ENCODE measurements at places on chromosomes 13 and 19. TPM values are rescaled to one million over a fixed set of nuclear protein-coding genes. Genes with fewer than 3 reads are reported as not detected.

Gene RXFP2
- total RNA-seq: not detected

Gene ZNF728
- total RNA-seq: 5.6 TPM

Gene ATP4B
- not detected for total RNA-seq

Gene NEK3
- total RNA-seq: 4.3 TPM

Gene MEIS3
- 3.2 TPM for total RNA-seq

Gene ALOX5AP
- 7.2 TPM for total RNA-seq

Gene CFAP97D2
- total RNA-seq: not detected

Gene UBE2L5
- total RNA-seq: not detected

Gene STOML3
- total RNA-seq: not detected

Gene IGFLR1
- total RNA-seq: 4.9 TPM

Gene ZNF177
- total RNA-seq: 3.5 TPM

Gene GRK1
- total RNA-seq: 0.85 TPM

Gene NAXD
- total RNA-seq: 28.0 TPM

Gene CPB2
- not detected for total RNA-seq

Gene FGF14
- total RNA-seq: 2.9 TPM

Gene ZNF296
- not detected for total RNA-seq

Gene RFPL4AL1
- total RNA-seq: not detected

Gene TEX26
- not detected for total RNA-seq

Gene LILRB2
- 1.7 TPM for total RNA-seq

Gene CCDC97
- total RNA-seq: 15.5 TPM

Gene DZIP1
- 3.8 TPM for total RNA-seq

Gene ANKLE1
- 0.11 TPM for total RNA-seq

Gene PCDH17
- total RNA-seq: 3.1 TPM

Gene INSL3
- total RNA-seq: not detected

Gene ATP1A3
- total RNA-seq: 375 TPM

Gene IRS2
- 14.9 TPM for total RNA-seq

Gene EID2B
- total RNA-seq: 2.1 TPM

Gene SIGLEC10
- 0.38 TPM for total RNA-seq

Gene SIGLEC5
- not detected for total RNA-seq

Gene ZNF681
- 0.25 TPM for total RNA-seq

Gene ZNF471
- total RNA-seq: 6.9 TPM

Gene IL27RA
- total RNA-seq: 4.0 TPM

Gene PBX4
- total RNA-seq: not detected

Gene PRKACA
- 465 TPM for total RNA-seq

Gene KLK15
- not detected for total RNA-seq

Gene CEBPA
- total RNA-seq: 1.7 TPM

Gene KIRREL2
- total RNA-seq: not detected

Gene CGB8
- not detected for total RNA-seq

Gene ARRDC5
- total RNA-seq: not detected

Gene FFAR1
- total RNA-seq: not detected

Data from left ventricle myocardium inferior (tissue), 1 donor.